SW480 (cell line): ENCODE measurements at places on chromosomes 1 and 21.

- no peak for DNase-seq
These were observed 82.2 kb upstream of the C1orf105 start for GRCh38 chr1:172338295-172338735.

- DNase-seq, result no peak
These were observed 324.2 kb downstream of the SEC16B start for GRCh38 chr1:177645491-177646190.

DNA sequence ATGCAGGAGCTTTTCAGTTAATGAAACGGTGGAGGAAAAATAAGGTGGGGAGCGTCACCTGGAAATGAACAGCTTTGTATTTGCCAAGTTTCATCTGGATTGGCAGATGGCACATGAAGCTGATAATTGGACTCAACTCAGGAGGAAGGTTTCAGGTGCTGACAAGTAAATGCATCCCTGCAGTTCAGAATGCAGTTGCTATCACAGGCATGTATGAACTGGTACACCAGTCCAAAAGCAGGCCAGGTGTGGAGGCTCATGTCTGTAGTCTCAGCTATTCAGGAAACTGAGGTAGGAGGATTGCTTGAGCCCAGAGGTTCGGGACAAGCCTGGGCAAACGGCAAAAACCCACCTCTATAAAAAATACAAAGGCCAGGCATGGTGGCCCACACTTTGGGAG lies 15.5 kb downstream of the DEGS1 start:
- DNase-seq, result no peak

DNA sequence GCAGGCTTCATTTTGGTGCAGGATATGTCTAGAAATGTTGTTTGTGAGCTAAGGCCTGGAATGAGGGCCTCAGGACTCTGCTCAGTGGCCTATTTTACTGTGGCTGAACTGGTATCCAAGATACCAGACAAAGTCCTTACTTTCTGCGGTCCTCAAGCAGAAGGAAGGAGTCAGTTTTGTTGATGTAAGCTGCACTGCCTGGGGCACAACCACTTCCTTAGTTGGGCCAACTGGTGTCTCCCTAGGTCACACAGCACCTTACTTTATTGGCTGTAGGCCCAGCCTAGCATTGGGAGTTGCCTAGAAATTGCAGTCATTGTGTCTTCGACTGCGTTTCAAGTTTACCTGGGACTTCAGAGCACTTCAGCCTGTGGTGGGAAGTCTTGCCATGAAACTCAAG lies 1322.7 kb downstream of the AMY1C start:
- DNase-seq, result no peak

DNA sequence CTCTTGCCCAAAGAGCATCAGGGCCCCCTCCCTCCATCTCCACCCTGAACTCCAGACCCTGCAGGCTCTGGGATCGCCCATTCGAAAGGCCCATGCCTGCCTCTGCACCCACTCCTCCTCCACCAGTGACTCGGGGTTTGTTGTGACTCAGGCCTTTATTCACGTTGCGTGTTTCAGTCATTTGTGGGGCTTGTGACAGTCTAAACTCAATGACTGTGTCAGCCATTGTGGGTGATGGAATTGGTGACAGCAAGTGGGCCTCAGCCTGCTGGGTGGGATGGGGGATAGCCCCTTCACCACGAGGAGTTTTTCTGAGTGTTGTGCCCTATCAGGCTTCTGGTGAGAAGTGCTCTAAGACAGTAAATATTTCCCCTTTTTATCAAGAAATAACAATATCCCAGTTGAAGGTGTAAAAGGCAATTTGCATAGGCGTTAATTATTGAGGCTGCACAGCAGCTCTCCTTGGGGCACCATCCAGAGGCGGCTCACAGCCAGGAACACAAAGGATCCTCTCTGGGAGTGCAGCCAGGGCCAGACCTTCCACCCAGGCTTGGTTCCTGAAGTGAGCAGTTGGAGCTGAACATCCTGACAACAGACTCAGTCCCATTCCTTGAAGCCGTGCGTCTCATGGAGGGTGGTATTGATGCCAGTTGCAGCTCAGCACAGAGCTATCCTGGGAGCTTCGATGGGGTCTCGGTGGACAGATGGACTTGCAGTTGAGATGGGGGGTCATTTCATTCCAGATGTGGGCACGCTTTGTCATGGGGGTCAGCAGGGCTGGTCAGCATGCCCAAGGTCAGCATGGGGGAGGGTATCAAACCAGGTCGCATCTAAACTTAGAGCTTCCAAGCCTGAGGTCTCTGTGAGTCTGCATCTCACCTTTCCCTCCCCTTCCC lies 135.6 kb upstream of the CACNA1E start:
- no peak for DNase-seq

- no peak for DNase-seq
These were observed 15.9 kb downstream of the MCM3AP start for GRCh38 chr21:46269466-46269865.

GRCh38 chr1:110356379-110356778 lies 17.2 kb downstream of the RBM15 start:
- DNase-seq, result peak; percentile 54

- DNase-seq, result no peak
These were observed 127.7 kb upstream of the AJAP1 start for GRCh38 chr1:4526747-4527146.

- no peak for DNase-seq
These were observed 7.8 kb upstream of the CDK18 start for GRCh38 chr1:205496661-205497060.

GRCh38 chr1:164733070-164733469 lies 174.1 kb downstream of the PBX1 start:
- peak; percentile 2 for DNase-seq

DNA sequence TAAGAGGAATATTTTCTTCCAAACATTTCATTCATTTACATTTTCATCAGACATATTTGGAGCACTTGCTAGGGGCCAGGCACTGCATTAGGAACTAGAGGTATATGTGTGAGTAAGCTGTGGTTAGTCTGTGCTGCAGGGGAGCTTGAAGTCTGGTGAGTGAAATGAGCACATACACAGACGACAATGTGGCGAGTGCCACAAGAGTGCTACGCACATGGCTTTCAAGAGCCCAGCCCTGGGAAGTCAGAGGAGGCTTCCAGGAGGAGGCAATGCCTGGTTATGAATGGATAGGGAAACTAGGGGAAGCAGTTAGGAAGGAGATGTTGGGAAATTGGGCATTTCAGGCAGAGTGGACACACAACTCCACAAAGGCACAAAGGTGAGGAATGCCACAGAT lies 171.8 kb downstream of the IER5 start:
- no peak for DNase-seq

GRCh38 chr1:234769986-234770795 lies 160.2 kb upstream of the IRF2BP2 start:
- no peak for DNase-seq

GRCh38 chr1:38789498-38790169 lies 69.9 kb downstream of the RRAGC start:
- peak; percentile 26 for DNase-seq

DNA sequence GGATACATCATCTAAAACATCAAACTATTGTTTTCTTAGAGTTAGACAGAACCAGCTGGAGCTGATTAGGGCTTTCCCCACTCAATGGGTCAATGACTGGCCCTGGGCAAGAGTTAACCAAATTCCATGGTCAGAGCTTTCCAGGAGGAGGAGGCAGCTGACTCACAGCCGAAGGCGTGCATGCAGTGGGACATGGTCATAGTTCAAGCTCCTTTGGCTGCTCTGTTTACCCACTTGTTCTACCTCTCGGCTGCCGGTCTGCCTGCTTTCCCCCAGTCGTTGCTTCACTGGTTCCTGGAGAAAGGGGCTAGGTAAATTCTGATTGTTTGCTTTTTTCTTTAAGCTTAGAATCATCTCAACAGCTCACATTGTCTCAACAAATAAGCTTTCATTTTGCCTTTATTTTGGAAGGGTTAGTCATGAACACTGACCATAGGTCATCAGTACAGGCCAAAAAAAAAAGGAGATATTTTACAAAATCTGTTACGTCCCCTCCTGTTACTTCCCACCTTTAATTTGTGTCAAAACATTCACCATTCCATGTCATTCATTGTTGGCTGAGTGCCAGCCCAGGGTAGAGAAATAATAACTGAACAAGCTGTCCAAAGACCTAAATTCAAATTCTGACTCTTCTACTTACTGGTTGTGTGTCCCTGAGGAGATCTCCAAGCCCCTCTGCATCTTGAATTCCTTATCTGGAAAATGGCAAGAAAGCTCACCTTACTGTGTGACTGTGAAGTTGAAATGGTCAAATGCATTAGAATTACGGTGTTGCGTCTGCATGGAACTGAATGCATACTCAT lies 12.0 kb downstream of the MAB21L3 start:
- peak; percentile 36 for DNase-seq

DNA sequence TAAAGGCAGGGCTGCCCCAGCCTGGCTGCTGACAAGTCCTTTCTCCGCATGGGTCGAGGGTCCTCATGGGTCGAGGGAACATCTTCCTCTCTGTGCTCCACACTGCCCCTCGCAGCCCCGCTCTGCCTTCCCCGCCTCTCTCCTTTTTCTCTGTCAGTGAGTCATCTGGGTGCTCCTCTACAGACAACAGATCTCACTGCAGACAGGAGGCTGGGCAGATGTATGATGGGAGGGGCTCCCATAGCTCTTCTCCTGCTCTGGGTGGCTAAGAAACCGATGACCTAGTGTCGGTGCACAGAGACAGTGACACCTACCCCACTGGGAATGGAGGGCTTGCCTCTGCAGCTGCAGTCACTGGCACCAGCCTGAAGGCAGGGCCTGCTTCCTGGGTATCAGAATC lies 5.5 kb downstream of the KCNA10 start:
- DNase-seq, result no peak

DNA sequence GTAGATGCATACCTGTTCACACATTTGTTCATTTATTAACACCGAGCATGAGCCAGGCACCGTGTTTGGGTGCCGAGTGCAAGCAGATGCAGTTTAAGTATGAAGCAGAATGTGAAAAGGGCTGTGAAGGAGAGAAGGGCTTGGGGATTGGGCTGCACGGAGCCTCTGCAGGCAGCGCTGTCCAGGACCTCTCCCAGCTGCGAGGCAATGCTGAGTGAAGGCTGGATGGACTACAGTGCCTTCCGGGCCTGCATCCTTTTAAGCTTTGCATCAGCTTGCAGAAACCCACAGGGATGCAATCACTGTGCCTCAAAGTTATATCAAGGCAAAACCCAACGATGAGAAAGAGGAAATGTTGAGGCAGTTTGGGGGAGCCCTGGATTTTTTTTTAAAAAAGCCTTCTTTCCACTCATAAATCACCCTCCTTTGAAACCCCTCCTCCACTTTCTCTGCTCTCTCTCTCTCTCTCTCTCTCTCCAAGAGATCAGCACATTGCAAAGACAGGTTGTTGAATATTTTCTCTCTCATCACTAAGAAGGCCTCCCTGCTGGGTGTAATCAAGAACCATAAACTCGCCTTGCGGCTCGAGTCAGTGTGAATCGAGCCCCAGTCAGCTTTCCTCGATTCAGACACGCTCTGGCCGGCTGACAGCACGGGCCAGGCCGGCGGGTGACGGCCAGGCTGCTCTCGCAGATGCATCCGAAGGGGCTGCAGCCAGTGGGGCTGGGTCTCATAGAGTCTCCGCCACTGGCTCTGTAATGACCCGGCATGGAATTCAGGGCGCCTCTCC lies 89.2 kb upstream of the POU3F1 start:
- no peak for DNase-seq

DNA sequence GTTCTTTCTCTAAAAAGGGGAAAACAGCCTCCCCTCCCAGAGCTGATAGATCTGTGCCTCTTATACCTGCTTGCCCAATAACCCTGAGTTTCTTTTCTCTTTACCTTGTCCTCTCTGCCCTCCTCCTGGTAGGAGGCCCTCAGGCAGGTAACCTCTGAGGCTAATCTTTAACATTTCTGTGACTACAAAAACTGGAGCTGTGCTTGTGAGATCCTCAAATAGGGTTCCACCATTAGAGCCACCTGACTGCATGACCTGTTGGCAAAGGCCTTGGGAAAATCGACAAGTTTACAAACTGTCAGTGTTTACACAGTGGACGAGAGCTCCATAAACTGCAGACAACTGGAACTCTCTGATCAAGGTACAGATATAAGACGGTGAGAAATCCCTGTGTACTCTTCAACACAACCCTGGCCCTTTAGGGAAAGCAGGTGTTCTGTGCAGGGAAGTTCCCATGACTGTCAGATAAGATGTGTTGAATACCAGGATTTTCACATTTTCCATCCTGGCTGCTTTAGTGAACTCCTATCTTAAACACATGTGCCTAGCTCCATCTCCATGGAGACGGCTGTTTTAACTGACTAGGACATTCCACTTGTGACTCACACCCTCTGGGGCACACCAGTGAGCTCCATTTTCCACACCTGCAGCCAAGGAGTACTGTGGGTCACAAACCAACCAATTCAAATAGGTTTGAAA lies 38.3 kb downstream of the ECE1 start:
- peak; percentile 45 for DNase-seq
